NCI-H1105 treated with DMSO at 0.1 percent for 48 hours (cell line): ENCODE measurements at places on chromosomes 6 and 20.

GRCh38 chr20:38181207-38181801 lies 16.2 kb upstream of the TGM2 start:
- no peak for DNase-seq

DNA sequence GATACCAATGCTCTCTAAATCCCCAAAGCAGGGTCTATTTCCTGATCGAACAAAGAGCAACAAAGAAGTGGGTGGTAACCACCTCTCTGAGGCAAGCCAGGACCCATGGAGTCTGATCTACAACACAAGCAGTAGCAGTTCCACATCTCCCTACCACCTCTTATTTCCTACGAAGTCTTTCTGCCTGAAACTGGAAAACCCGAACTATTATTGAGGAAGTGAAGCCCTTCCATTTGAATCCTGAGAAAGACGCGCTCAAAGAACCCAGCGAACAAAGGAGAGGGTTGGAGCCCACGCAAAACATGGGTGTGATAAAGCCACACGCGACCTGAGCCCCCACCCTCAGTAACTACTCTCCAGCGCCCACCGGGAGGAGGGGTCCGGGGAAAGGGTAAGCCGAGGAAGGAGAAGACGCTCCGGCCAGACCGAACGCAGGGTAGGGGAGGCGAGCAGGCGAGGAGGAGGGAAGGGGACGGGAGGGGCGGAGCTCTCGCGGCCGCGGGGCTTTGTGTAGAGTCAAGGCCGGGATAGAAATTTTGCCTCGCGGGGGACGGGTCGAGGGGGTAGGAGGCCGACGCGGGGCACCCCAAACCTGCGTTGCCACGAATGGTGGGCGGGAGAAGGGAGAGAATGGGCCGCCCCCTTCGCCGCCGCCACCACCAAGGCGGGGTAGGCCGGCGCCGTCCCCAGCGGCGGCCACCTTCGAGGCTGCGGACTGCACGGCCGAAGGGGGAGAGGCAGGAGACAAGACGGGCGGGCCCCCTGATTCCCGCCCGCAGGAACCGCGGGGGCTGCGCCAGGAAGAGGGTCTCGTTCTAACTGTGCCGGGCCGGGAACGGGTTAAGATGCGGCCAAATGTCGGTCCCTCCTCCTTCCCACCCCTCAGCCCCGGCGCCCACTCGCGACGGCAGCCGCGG lies 802 bp downstream of the HDAC2 start:
- DNase-seq = peak; percentile 47

- DNase-seq = no peak
Observed at GRCh38 chr20:19683188-19683587, 74.9 kb upstream of the RIN2 start.

- peak; percentile 85 for DNase-seq
Observed at GRCh38 chr6:159174263-159174969, 5.2 kb downstream of the FNDC1 start.

DNA sequence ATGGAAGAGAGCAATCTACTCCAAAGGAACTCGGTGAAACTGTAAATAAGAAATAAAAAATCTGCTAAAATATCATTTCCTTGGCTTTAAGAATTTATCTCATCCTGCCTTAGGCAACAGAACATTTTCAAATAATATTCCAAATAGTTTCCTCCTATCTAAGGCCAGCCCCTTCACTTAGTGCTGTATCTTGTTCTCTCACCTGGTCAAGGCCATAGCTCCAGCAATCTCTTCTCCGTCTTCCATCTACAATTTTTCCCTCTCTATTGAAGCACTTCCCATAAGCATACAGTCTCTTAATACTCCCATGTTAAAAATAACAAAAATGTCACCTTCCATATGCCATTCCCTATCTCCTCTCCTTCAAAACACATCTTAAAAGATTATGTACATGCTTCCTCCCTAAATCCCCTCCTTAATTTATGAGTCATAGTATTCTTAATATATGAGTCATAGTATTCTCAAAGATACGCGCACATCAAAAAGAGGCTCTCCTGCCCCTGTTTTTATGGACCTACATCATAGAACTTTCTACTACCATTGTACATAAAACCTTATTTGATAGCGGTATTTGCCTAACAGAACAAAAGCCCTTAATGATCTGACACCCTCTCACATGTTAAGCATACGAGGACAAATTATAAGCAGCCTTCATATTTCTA lies 146.9 kb downstream of the PDE10A start:
- DNase-seq = no peak

- peak; percentile 68 for DNase-seq
Observed at GRCh38 chr20:63775096-63775978, 35.8 kb downstream of the SLC2A4RG start.

DNA sequence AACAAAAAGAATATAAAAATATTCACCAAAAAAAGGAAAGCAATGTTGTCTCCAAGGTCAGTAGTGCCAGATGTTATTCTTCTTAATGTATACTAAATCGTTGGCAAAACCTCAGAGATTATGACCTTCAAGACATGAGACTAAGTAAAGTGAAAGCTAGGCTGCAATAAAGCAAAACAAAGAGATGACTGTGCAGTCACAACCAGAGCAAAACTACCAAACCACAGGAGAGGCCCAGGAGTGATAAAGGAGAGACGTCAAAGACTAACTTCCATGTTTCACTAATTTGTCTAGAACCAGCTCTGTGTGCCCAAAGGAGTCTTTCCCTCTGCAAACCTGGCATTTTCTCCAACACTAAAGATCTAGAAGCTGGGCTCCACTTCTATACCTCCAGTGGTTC lies 155.9 kb upstream of the POU3F2 start:
- no peak for DNase-seq

DNA sequence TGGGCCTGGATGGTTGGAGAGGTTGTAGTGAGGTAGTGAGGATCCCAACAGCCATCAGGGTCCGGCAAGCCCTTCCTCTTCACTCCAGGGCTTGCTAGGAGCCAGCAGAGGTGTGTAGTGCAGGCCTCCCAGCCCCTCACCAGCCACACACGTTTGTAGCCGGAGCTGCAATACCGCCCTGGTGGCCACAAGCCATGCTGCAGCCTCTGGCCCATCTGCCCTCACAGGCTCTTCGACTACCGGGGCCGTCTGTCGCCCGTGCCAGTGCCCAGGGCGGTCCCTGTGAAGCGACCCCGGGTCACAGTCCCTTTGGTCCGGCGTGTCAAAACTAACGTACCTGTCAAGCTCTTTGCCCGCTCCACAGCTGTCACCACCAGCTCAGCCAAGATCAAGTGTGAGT lies 36.4 kb downstream of the EIF2S2 start:
- DNase-seq = no peak

GRCh38 chr20:51134405-51134804 lies 111.5 kb upstream of the KCNG1 start:
- DNase-seq = no peak

DNA sequence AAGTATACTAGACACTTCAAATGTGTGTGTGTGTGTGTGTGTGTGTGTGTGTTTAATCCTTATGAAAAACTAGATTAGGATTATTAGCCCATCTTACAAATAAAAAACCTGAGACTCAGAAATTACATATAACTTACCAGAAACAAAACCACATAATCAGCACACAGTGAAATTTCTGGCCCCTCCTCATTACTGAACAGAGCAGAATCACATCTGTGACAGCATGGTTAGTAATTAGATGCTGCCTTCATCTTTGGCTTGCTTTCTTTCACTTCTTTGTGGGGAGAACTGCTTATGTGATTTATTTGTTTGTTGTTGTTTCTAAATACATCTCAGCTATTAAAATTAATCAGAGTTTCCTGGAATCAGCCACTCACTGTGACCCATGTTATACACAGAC lies 267.1 kb downstream of the TENT5A start:
- no peak for DNase-seq

DNA sequence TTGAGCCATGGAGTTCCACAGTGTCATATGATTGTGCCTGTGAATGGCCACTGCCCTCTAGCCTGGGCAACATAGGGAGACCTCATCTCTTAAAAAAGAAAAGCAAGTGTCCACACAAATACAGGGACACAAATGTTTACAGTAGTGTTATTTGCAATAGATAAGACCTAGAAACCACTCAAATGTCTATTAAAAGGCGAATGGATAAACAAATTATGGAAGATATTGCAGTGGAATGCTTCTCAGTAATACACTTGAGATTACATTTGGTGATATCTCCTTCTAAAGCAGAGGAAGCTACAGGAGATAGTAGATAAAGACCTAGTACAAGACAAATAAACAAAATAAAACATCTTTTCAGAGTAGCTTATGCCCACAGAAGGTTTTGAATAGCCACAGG lies 44.6 kb upstream of the ASCC3 start:
- DNase-seq = no peak

GRCh38 chr20:61558726-61559125 lies 306.7 kb downstream of the CDH4 start:
- no peak for DNase-seq

DNA sequence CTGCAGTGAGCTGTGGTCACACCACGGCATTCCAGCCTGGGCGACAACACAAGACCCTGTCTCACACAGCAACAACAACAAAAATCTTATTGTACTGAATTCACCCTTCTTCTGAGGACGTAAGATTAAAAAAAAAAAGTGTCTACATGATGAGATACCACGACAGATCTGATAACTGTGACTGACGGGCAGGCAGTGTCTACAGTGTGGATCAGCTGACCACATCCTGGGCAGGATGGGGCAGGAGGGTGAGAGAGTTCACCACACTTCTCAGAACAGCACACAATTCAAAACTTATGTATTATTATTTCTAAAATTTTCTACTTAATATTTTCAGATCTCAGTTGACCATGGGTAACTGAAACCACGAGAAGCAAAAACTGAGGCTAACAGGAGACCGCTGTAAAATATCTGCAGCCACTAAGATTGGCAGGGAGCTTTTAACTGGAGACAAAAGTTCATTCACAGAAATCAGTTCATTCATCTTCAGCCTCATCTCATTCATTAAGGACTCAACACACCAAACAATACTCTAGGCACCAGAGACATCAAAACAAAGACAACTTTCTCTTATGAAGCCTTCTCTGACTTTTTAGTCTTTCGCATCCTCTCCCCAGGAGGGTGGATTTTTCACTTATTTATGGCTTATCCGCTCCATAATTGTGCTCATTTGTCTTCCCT lies 15.7 kb upstream of the NHSL1 start:
- no peak for DNase-seq

DNA sequence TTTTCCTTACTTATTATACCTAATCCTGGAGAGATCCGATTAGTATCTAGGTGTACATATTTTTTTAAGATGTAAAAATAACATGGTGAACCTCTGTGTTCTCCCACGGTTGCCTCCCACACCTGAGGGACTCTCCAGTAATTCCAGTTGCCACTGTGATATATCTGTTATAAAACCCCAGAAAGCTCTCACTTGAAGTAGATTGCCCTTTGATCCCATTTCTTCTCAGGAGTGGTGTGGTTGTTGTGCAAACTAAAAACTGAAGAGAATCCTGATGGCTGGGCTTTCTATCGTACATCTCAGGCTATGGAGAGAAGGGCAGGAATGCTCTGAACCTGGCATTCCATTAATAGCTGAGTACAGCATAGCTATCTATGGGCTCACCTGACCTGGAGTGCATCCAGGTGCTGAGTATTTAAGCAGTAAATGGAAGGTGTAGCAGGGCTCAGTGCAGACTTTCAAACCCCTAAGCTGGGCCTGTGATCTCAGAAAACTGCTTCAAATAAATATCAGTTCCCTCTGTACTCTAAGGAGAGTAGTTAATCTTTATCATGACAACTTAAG lies 41.0 kb downstream of the VGLL2 start:
- DNase-seq = no peak

GRCh38 chr6:2229742-2230141 lies 15.7 kb downstream of the GMDS start:
- DNase-seq = no peak

DNA sequence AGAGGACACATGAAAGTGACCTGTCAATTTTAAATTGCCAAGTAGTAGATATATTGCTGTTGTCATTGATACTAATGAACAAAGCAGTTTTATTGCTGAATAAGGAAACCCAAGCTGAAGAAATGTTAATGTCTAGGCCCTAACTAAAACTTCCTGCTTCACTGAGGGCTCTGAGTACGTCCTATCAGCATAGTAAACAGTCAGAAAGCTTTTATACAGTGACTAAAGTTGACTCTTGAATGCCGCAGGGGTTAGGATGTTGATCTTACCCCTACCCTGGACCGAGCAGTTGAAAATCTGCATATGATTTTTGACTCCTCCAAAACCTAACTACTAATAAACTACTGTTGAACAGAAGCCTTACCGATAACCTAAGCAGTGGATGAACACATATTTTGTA lies 149.0 kb downstream of the HIVEP2 start:
- no peak for DNase-seq

GRCh38 chr6:1163501-1163900 lies 148.4 kb upstream of the FOXQ1 start:
- DNase-seq = no peak

- DNase-seq = no peak
Observed at GRCh38 chr6:141265756-141266623, 866.7 kb upstream of the GJE1 start.

GRCh38 chr20:33658510-33658909 lies 3.6 kb upstream of the C20orf144 start:
- DNase-seq = no peak

- peak; percentile 11 for DNase-seq
Observed at GRCh38 chr6:119442776-119443184, 93.2 kb upstream of the MAN1A1 start.

- DNase-seq = no peak
Observed at GRCh38 chr6:132683543-132683942, 24.6 kb upstream of the TAAR1 start.

DNA sequence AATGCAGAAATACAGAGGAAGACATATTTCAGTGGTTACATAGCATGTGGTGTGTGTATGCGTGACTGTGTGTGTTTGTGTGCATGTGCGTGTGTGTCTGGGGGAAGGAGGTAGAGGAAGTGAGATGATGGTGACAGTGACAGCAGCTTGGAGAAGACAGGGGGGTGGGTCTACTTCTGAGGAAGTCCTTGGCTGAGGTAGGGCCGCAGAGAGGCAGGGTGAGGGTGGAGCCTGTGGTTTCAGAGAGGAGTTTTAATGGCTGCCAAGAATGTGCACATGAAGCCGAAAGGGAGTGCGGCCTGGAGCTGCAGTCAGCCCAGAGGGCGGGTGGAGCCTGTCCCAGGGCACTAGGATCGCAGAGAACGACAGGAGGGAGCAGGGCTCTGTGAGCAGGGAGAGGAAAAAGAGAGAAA lies 22.7 kb upstream of the RNF24 start:
- DNase-seq = no peak
